ENCODE measurements at places on chromosomes 13 and 19. TPM values are rescaled to one million over a fixed set of nuclear protein-coding genes. Genes with fewer than 3 reads are reported as not detected.

The PLPP2 gene
- total RNA-seq = 12.6 TPM

The GRIN3B gene
- not detected for total RNA-seq

The ZNF566 gene
- 43.4 TPM for total RNA-seq

The ZNF561 gene
- total RNA-seq = 48.9 TPM

The DMKN gene
- total RNA-seq = 31.8 TPM

The PSG3 gene
- not detected for total RNA-seq

The ZNF577 gene
- 45.6 TPM for total RNA-seq

The NOVA2 gene
- total RNA-seq = 10.1 TPM

The ANGPTL4 gene
- total RNA-seq = 2.4 TPM

The ZNF568 gene
- 36.0 TPM for total RNA-seq

The ZNF208 gene
- total RNA-seq = 34.3 TPM

The RDH8 gene
- total RNA-seq = not detected

The ZNF791 gene
- 47.4 TPM for total RNA-seq

The CBLC gene
- 1.1 TPM for total RNA-seq

The IGFL3 gene
- total RNA-seq = not detected

The NCAN gene
- 18.9 TPM for total RNA-seq

The PTH2 gene
- total RNA-seq = not detected

The PTPRH gene
- total RNA-seq = 6.1 TPM

The ZNF546 gene
- total RNA-seq = 19.0 TPM

The TMC4 gene
- 6.8 TPM for total RNA-seq

The UBE2L5 gene
- total RNA-seq = not detected

The APOC1 gene
- total RNA-seq = 7.1 TPM

The GNG8 gene
- total RNA-seq = not detected

The MAST3 gene
- 6.6 TPM for total RNA-seq

The KASH5 gene
- total RNA-seq = 0.27 TPM

The CTU1 gene
- total RNA-seq = 4.0 TPM

The CCDC70 gene
- not detected for total RNA-seq

The ZNF628 gene
- total RNA-seq = 2.3 TPM

The CGB8 gene
- total RNA-seq = not detected

The DPF1 gene
- 7.5 TPM for total RNA-seq

The DOHH gene
- 12.1 TPM for total RNA-seq

The CD37 gene
- total RNA-seq = 4.7 TPM

The CGB1 gene
- not detected for total RNA-seq

The ZNF556 gene
- 3.0 TPM for total RNA-seq

The C1QTNF9 gene
- total RNA-seq = 0.38 TPM

The OXGR1 gene
- 0.82 TPM for total RNA-seq

The ATP4B gene
- total RNA-seq = not detected

The AMER2 gene
- total RNA-seq = 336 TPM

The ZSCAN1 gene
- 0.38 TPM for total RNA-seq

The RAVER1 gene
- 18.9 TPM for total RNA-seq

The CRTC1 gene
- total RNA-seq = 13.9 TPM

Data from camera-type eye (tissue), 1 donor.